ENCODE measurements at places on chromosomes 7 and 10.

DNA sequence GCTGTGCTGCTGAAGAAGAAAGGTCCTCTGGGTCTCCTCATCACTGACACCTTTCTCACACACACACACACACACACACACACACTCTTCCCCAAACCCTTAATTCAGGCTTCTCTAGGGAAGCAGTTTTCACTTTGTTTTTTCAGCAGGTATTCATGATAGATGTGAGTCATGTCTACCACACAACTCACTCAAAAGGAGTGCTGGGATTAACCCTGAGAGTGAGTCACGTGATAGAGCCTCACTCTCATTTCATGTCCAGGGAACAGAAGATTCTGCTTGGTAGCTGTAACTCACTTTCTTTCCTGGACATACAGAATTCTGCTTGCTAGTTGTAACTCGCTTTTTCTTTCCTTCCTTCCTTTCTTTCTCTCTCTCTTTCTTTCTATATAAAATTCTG, 45.4 kb downstream of the VIM start:
- DNase-seq, result no peak

DNA sequence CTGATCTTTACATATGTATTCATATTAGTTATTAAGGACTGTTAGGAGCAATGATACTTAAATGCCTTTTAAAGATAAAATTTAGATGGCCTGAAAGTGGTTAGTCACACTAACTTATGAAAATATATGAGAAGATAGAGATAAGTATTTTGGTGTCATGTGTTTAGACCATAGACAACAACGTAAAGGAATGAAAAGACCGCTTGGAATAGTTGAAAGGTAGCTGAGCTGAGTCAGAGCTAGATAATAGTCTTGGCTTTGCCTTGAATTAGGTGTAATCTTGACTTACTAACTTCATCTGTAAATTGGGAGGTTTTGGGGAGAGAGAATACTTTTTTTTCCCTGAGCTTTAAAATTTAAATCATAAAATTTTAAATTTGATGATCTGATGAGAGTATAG, 127.0 kb downstream of the LYZL1 start:
- DNase-seq, result no peak

DNA sequence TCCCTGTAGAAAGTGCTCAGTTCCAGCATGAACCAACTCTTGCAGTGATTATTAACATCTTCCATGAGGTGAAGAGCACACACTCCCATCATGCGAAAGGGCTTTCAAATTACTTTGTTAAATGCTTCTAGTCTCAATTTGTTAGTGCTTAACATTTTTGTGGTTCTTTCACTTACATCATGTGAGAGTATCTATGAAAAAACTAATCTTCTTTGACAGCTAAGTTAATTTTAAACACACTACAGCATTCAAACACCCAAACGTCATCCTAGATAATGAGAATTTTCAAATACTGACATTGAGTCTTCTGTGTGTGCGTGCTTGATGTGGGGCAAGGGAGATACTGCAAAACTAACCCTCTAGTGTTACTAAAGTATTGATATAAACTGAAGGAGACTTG, 84.8 kb downstream of the ETV1 start:
- no peak for DNase-seq

DNA sequence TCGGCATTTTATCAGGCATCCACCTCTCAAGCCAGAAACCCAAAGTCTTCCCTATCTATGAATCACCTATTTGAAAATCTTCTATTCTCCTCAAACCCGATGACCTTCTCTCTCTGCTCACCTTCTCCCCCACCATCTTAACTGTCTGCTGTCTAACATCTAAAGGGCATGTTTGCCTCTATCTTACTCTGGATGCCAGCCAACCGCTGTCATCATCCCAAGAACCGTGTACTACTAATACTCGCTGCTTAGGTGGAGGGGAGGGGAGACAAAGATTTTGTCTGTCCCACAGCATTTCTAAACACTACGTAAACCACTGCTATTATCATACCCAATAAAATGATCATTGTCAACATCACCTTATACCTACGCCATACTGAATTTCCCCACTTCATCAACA, 29.5 kb downstream of the PAXIP1 start:
- DNase-seq, result no peak

GRCh38 chr10:76915316-76915715, 722.3 kb downstream of the KCNMA1 start:
- DNase-seq, result no peak

DNA sequence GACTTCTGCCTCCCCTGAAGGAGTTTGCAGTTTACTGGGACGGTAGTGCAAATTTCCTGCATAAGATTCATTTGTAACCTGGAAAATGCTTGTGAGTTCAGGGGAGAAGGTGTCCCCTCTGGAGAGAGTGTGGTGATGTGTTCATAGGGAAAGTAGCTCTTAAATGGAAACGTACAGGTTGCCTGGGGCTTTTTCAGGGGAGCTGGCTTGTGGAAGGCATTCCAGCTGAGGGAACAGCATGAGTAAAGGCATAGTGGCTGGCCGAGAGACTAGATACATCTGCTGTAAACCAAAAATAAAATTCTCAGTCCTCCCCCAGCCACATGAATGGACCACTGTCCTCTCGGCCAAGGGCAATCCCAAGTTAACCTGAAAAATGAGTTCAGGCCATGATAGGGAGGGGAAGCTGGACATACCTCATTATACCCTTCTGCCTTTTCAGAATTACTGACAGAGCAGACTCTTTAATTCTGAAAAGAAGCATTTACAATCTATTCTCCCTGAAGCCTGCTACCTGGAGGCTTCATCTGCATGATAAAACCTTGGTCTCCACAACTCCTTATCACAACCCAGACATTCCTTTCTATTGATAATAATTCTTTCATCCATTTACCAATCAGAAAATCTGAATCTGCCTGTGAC, 123.7 kb downstream of the GALNT17 start:
- no peak for DNase-seq

DNA sequence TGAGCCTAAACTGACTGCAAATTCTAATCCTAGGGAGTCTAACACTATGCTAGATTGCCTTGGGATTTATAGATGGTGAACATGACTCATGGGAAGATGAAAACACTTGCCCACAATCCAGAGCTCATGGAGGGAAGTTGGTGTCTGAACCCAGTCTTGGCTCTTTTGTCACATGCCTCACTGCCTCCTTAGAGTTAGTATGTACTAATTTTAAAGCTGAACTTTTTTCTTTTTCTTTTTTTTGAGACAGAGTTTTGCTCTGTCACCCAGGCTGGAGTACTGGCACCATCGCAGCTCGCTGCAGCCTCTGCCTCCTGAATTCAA, 14.4 kb downstream of the MRPL32 start:
- DNase-seq, result no peak

DNA sequence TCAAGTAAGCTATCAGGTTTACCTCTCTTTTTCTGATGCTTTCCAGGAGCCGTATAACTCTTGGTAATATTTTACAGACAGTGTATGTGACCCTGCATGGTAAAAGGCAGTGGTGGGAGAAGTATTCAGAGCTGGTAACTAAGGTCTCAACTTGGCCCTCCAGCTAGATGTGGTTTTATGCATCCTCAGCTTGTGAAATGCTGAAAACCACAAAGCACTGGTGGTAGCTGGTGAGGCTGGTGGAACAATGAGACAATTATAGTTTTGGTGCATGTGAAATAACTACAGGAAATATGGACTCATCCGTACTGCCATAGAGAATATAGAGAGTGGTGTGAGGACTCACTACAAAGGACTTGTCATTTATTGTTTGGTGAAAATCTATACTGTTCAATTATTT, 383.0 kb upstream of the PCDH15 start:
- DNase-seq, result no peak

DNA sequence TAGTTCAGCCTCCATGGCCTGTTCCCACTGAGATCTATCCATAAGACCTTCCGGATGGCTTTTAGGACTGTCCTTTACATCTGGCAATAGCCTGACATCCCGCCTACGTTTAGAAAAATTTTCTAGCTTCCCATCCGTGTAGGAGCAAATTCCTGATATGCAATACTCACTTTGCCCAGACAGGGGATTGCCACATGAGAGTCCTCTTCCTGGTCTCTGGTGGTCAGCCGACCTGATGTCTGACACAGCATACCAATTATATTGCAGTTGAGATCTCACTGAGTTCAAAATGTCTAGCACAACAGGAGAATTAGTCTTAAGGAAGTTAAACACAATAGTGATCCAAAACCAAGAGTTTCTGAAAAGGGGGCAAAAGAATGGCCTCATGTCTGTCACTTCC, 9.4 kb upstream of the ETV1 start:
- DNase-seq, result no peak

GRCh38 chr10:65194126-65194525, 1672.9 kb downstream of the REEP3 start:
- no peak for DNase-seq

DNA sequence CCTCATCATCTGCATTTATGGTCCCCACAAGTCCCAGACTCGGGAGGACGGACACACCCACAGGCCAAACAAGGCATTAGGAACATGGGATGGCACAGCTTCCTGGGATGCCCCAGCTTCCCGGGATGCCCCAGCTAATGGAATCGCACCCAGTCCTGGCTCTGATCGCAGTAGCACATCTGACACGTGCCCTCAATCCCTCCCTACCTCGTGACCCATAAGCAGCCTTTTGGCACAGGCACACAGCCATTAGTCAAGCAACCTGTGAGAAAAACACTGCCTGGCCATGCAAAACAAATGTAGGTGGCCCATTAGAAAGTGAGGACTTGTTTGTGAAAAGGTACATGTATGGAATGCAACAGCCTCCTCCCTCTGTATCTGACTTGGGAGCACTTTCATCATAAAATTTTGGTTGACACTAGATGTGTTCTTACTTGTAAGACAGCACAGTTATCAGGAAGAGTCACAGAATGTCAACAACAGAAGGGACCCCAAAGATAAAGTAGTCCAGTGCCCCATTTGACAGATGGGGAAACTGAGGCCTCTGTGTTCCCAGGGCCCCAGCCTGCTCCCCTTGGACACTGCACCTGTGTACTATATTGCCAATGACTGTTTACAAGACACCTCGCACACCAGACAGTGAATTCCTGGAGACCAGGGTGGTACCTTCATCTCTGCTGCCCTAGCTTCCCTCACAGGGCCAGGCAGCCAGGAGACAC, 34.4 kb downstream of the DLG5 start:
- no peak for DNase-seq

GRCh38 chr7:98985406-98985805, 107.1 kb downstream of the TRRAP start:
- DNase-seq, result no peak

- DNase-seq, result peak; percentile 50
These were observed 11.8 kb downstream of the CAMK2B start for GRCh38 chr7:44313621-44314031.

- no peak for DNase-seq
These were observed 103.7 kb downstream of the PLXNA4 start for GRCh38 chr7:132472463-132473120.

DNA sequence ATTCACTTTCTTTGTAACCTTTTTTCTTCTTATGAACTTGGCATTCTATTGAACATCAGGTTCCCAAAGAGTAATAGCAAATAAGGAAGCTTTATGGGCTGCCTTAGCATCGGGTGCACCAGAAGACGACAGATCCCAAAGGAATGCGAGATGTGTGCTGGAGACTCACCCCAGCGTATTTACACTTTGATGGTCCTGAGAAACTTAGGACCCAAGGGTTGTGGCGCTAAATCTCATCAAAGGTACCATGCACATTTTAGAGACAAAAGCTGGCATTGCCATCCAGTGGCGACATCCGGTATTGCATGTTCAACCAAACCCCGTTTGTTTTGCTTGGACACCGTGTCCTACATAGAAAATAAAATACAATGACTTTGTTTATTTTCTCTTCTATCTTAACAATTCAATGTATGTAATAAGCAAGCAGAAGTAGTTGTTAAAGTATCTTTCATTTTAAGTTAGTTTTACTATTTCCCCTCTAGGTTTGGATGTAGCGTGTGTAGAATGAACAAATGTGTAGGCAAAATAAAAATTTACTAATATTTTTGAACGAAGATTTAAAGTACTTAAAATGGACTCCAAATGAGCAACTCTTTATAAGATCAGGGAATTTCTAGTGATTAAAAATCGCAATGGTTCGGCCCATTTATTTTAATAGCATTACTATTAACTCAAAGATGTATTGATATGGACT, 1154.8 kb downstream of the GATA3 start:
- DNase-seq, result peak; percentile 50

DNA sequence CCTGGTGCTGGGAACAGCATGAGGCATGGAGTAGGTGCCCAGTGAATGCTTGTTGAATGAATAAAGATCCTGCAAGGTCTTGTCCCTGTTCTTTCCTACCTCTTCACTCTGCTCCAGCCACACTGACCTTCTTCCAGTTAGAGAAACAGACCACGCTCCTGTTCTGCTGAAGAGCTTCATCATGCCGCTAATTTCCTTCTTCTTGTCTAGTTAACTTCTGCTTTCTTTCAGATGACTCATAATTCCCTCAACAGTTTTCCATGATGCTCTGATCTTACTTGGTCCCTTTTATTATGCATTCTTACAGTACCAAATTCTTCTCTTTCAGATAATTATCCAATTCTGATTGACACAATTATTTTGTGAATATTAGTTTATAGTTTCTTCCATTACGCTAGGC, 59.5 kb upstream of the C1QL3 start:
- no peak for DNase-seq

All from C1 segment of cervical spinal cord (tissue), 14 donors.